Activated CD8-positive, alpha-beta memory T cell treated with anti-CD3 and anti-CD28 coated beads, Interleukin-2, amount 10 ng/mL, durations not matched to agents 7 days and 5 days (primary cell): ENCODE measurements at places on chromosomes 2 and 18. TPM values are rescaled to one million over a fixed set of nuclear protein-coding genes. Genes with fewer than 3 reads are reported as not detected.

- no peaks in the 10 kb centered on the region for H3K4me1 ChIP-seq
- H3K4me3 ChIP-seq = no peak overlapping the region
- no peak overlapping the region for H3K27ac ChIP-seq
- DNase-seq = no peak
Measured at GRCh38 chr2:17355608-17356329, 162.5 kb downstream of the RAD51AP2 start.

GRCh38 chr2:20065885-20066602 lies 14.6 kb upstream of the LAPTM4A start:
- H3K27me3 ChIP-seq = peaks cover 6% of the 10 kb centered on the region
- no peak overlapping the region for H3K27ac ChIP-seq
- no peaks in the 10 kb centered on the region for H3K36me3 ChIP-seq

DNA sequence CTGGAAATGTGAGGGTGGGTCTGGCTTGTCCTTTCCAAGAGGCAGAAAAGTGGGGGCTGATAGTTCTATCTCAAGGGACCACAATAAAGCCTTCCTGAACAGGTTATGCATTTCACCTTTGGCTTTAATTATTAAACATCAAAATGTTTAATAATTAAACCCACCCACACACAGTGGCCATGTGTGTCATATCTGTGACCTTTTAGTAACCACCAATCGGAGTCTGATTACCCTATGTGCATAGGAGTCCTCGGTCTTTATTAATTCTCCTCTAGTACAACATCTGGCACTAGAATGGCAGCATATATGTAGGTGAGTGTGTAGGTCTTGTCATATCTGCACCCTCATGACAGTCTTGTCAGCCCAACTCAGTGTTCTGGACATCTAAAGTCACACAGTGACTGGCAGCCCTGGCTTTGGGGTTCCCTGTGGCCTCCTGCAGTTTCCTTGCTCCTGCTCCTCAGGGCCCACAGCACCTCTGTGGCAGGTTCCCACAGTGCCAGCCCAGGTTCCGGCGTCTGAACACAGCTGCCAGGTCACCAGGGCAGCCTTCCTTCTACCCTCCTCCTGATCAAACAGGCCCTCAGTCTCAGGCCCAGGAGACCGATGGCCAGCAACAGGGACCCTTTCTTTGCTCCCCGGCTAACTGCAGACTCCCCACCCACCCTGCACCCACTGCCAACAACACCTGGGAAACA lies 100.9 kb downstream of the MTCL1 start:
- H3K27me3 ChIP-seq = peaks cover 3% of the 10 kb centered on the region
- no peaks in the 10 kb centered on the region for H3K36me3 ChIP-seq
- H3K4me1 ChIP-seq = peaks cover 8% of the 10 kb centered on the region
- no peak overlapping the region for H3K27ac ChIP-seq
- no peak for DNase-seq

DNA sequence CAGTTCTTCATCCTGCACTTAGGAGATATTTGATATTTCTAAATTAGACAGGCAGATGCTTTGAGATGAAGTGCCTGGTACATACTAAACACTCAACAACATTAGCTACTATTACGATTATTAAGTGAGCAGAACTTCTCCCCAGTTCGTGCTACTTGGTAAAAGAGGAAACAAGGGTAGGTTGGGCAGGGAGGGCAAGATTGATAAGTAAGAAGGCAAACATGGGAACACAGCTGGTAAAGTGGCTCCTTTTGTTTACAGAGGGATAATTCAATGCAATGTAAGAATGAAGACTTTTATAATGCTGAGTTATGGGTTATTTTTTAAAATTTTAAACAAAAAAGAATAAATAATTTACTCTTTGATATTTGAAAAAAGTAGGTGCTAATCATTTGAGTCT lies 15.9 kb upstream of the WIPF1 start:
- no peaks in the 10 kb centered on the region for H3K27me3 ChIP-seq
- H3K4me1 ChIP-seq = peaks cover 90% of the 10 kb centered on the region
- DNase-seq = no peak
- peak overlapping the region; percentile 48 for H3K27ac ChIP-seq
- H3K4me3 ChIP-seq = no peak overlapping the region

The UGT1A6 gene
- not detected for total RNA-seq

The GALNT14 gene
- total RNA-seq = 0.42 TPM

The GPR45 gene
- total RNA-seq = not detected

The KIF3C gene
- 12.4 TPM for total RNA-seq

The APCDD1 gene
- total RNA-seq = not detected

The TTC21B gene
- 13.8 TPM for total RNA-seq

The SKOR2 gene
- total RNA-seq = not detected

The GREB1L gene
- total RNA-seq = not detected
